T follicular helper cell (primary cell): ENCODE measurements at places on chromosomes 5 and 9.

DNA sequence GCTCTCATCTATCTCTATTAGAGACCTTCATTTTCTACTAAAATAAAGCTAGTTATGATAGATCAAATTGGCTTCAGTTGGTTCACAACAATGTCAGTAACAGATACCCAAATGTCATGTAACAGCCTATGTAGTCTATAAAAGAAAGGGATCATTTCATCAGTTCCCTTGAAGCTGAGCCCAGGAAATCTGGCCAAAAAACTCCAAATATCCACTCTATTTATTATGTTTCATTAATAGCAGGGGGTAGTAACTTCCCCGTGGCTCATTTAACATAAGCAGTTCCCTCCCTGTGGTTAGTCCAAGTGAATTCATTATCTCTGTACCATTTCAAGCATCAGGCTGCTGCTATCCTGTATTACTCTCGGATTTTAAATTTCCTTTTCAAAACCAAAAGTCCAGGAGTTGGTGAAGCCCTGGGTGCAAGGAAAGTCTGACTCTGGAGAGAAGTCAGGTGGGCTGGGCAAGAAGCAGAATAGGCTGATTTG lies 66.0 kb downstream of the SH3PXD2B start:
- DNase-seq, result no peak

- DNase-seq, result no peak
Observed at GRCh38 chr5:106956886-106957285, 713.9 kb downstream of the EFNA5 start.

- no peak for DNase-seq
Observed at GRCh38 chr5:33539212-33539611, 98.4 kb downstream of the TARS1 start.

DNA sequence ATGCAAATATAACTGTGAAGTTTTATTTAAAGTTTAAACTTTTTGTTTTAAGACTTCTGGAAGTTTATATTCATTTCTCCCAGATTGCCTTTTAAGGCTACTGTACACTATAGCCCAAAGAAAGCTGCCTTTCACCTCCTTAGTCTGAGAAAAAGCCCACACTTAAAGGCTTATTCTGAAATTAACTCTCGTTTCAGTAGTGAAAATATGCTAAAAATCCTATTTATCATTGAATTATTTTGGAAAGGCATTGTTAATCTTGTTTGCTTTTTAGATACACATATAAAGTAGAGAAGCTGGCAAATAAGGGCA lies 3.3 kb upstream of the PURA start:
- DNase-seq, result no peak

DNA sequence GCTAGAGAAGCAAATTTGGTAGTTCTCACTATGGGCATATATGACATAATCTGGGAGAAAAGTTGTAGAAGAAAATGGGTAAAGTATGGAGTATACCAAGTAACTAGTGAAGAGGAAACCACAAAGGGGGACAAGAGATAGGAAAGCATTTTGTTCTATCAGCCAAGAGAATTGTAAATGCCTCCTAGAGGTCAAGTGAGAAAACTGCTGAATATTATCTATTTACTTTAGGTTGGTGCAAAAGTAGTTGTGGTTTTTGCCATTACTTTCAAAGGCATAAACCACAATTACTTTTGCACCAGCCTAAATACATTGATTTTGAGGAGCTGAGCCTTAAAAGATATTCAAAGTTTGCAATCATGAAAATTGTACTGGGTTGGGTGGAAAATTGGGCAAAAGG lies 126.7 kb upstream of the GRHPR start:
- no peak for DNase-seq

GRCh38 chr5:150571836-150572235 lies 63.9 kb downstream of the NDST1 start:
- no peak for DNase-seq

- DNase-seq, result no peak
Observed at GRCh38 chr5:118616281-118616680, 372.1 kb downstream of the DTWD2 start.
